Stimulated activated CD8-positive, alpha-beta memory T cell treated with anti-CD3 and anti-CD28 coated beads, Interleukin-2, amount 100 ng/mL, for 1 hour (primary cell): ENCODE measurements at places on chromosomes 7 and 10.
A peak's percentile ranks its signal among the peaks of the same experiment; 100 is the strongest.

GRCh38 chr7:110633313-110633712 is 457.6 kb upstream of the LRRN3 start:
- DNase-seq: no peak

- no peak for DNase-seq
Measured at GRCh38 chr7:4745971-4746919, 29.2 kb upstream of the AP5Z1 start.

DNA sequence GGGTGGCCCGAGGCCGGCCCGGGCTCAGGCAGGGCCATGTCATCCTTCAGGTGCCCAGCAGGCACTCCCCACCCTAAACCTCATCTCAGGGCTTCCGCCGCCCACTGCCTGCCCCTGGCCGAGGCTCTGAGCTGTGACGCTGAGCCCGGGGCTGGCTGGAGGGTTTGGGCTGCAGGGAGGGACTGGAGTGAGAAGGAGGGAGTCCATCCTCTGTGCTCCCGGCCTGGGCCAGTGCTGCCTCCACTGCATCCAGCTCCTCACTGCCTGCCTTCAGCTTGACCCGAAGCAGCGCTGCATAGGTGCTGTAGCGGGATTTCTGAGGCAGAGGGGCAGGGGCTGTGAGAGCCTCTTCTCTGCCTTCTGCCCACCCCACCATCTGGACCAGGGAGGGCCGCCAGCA is 7.6 kb downstream of the NFKB2 start:
- DNase-seq: no peak

- no peak for DNase-seq
Measured at GRCh38 chr7:76513817-76514799, 3.8 kb downstream of the UPK3B start.

- DNase-seq: no peak
Measured at GRCh38 chr7:25319707-25320106, 91.4 kb upstream of the NPVF start.

DNA sequence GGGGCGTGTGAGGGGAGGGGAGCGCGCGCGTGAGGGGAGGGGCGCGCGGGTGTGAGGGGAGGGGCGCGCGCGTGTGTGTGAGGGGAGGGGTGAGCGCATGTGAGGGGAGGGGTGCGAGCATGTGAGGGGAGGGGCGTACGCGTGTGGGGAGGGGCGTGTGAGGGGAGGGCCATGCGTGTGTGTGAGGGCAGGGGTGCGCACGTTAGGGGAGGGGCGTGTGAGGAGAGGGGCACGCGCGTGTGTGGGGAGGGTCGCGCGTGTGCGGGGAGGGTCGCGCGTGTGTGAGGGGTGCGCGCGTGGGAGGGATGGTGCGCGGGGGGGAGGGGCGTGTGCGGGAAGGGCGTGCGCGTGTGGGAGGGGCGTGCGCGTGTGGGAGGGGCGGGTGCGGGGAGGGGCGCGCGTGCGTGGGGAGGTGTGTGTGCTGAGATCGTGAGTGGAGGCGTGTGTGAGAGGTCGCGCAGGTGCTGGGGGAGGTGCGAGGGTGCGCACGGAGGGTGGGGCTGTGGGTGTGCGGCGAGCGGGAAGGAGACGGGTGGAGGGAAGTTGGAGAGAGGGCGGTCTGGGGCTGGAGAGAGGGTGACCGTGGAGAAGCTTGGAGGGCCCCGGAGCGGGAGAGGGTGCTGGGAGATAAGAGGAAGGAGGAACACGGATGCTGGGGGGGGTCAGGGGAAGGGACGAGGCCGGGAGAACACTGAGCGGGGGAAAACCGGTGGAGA is 19.7 kb downstream of the MXI1 start:
- DNase-seq: peak; percentile 57

DNA sequence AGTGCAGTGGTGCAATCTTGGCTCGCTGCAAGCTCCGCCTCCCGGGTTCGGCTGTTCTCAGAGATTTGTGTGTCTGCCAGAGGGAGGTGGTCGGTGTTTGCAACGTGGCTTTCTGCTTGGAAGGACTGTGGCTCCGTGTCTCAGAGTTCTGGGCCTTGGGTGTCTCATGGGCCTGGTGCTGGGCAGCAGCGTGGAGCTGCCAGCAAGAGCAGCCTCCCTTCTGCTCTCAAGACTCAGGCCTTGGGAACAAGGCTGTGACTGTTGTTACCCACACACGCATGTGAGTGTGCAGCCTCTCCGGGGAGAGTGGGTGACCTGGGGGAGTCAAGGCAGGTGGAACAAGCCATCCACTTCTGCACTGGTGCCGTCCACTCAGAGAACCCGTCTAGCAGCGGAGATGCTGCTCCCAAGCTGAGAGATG is 52.0 kb downstream of the VIPR2 start:
- no peak for DNase-seq

GRCh38 chr10:43407148-43407575 is 1.8 kb downstream of the HNRNPF start:
- peak; percentile 26 for DNase-seq

DNA sequence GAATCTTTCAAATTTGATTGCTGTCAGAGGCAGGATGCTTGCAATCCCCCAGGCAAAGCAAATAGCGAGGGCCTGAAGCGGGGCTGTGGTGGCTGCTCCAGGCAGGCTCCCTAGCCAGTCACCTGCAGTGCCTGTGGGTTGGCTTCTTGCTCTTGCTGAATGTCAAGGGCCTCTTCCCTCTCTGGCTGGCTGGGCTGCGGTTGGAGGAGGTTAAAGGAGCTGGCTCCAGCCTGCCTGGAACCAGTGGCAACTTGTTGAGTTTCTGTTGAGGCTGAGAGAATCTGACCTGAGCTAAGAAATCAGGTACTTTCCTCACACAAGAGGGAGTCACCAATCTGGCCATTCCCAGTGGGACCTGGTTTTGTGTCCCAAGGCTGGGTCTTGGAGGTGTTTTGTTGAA is 134.7 kb downstream of the TMEM178B start:
- DNase-seq: no peak

- no peak for DNase-seq
Measured at GRCh38 chr7:144529269-144529926, 125.9 kb upstream of the NOBOX start.

DNA sequence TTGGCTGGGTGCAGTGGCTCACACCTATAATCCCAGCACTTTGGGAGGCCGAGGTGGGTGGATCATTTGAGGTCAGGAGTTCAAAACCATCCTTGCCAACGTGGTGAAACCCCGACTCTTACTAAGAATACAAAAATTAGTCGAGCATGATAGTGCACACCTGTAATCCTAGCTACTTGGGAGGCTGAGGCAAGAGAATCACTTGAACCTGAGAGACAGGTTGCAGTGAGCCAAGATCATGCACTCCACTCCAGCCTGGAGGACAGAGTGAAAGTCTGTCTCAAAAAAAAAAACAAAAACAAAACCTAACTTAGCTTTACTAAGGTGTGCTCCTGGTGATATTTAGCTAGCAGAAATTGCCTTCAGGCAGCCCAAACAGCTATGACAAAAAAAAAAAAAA is 24.3 kb upstream of the VDAC2 start:
- no peak for DNase-seq

- no peak for DNase-seq
Measured at GRCh38 chr7:93016681-93017381, 100.9 kb downstream of the SAMD9 start.

- DNase-seq: no peak
Measured at GRCh38 chr10:60304829-60305379, 84.8 kb downstream of the ANK3 start.

- DNase-seq: no peak
Measured at GRCh38 chr7:130917669-130918128, 183.7 kb upstream of the KLF14 start.

GRCh38 chr7:138258197-138258559 is 181.9 kb downstream of the AKR1D1 start:
- DNase-seq: no peak

- DNase-seq: no peak
Measured at GRCh38 chr7:51035716-51036115, 253.0 kb upstream of the GRB10 start.

DNA sequence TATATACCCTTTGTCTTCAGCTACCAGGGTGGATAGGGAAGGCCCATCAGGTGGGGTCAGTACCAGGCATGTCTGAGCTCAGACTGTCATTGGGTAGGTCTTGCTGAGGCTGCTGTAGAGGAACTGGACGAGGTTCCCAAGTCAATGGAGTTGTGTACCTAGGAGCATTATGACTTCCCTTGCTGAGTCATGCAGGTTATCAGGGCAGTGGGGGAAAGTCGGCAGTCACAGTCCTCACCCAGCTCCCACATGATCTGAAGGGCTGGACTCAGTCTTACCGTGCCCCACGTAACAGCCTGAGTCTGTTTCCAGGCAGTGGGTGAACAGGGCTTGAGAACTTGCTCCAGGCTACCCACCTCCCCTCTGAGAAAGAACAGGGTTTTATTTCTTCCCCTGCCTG is 260.8 kb upstream of the COBL start:
- no peak for DNase-seq

GRCh38 chr10:131843881-131844284 is 56.9 kb upstream of the PPP2R2D start:
- DNase-seq: no peak

DNA sequence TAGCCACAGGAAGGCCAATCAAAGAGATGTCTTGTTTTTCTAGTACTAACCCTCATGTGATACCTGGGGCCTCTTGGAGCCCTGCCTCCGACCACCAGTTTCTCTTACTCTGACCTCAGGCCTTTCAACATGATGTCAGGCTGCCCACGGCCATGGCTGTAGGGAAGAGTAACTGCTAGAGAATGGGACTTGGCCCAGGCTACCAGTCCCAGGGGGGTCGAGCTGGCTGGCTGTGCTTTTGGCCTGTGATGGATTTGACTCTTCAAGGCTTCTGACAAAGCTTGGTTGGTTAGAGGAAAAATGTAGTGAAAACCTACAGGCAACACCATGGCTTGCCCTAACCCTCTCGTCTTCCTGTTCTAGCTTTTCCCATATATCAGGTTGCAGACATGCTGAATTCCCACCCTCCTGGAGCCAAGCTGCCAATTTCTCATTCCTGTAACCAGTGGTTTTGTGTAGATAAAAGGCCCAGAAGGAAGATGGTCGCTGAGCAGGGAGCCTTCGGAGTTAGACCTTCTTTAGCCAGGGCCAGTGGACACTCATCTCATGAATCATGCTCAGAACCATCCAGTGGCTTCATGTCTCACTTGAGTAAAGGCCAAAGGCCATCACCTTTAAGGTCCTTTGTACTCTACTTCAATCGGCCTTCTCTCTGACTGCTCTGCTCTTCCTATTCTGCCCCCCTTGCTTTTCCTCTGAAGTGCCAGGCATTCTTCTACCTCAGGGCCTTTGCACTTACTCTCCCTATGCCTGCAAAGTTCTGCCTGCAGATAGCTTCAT is 19.7 kb downstream of the SUFU start:
- no peak for DNase-seq

DNA sequence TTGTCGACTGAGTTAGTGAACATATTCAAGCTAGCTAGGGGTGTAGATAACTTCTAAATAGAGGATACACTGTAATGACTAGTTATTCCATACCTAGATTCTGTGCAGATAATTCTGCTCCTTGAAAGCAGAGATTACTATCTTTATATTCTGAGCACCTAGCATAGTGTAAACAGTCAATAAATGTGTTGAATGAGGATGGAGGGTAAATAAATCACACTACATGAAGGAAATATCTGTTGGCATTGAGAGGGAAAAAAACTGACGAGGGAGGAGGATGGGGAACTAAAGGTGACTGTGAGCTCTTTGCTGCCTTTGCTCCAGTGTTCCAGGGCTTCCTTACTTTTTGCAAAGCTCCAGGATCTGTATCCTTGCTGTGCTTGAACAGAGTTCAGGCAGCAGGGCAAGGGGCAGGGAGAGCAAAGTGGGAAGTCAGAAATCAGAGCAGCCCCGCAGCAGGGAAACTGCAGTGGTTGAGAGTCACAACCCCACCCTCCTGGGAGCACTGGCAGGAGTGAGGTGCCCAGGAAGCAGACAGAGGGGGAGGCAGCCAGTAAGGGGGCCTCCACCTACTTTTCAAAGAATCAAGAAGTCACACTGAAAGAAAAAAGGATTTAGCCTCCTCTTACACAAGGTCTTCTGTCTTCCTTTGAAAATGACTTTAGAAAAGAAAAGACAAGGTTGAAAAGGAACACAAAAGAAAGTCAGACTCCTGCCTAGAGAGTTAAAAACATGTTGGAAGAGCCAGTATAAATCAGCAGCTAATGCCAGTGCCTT is 71.8 kb upstream of the LRRN3 start:
- DNase-seq: no peak

DNA sequence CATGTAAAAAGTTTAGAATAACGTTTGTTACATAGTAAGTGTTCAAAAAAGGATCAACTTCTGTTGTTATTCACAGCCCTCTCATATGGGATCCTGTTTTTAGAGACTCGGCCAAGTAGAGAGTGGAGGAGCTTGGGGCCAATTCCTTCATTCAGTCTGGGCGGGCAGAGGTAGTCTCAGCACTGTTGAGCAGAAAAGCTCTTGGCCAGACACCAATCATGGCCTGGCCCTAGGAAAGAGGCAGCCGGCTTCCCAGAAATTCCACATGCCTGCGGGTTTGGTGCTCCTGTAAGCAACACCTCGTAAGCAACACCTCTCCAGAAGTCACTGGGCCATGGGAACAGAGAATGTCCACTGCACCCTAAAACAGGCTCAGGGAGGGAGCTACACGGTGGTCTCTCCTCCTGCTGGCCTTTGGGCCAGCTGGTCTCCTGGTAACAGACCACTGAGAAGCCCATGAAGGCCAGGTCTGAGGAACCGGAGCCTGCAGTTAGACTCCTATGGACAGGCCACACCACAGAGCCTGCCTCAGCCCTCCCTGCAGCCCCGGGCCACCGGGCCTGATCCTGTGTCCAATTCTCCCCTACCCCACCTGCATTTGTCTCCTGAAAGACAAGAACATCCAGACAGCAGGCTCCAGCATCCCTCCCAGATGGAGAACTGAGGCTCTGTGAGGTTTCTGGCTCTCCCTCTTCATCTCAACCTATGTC is 149.1 kb downstream of the GRID1 start:
- no peak for DNase-seq

- DNase-seq: no peak
Measured at GRCh38 chr7:156836443-156836842, 56.5 kb downstream of the LMBR1 start.

GRCh38 chr7:111051832-111052231 is 39.1 kb upstream of the LRRN3 start:
- DNase-seq: no peak

- no peak for DNase-seq
Measured at GRCh38 chr10:33178026-33178755, 156.3 kb downstream of the NRP1 start.
